NCI-H187 treated with DMSO at 0.1 percent for 48 hours (cell line): ENCODE measurements at places on chromosomes 5 and 9.

DNA sequence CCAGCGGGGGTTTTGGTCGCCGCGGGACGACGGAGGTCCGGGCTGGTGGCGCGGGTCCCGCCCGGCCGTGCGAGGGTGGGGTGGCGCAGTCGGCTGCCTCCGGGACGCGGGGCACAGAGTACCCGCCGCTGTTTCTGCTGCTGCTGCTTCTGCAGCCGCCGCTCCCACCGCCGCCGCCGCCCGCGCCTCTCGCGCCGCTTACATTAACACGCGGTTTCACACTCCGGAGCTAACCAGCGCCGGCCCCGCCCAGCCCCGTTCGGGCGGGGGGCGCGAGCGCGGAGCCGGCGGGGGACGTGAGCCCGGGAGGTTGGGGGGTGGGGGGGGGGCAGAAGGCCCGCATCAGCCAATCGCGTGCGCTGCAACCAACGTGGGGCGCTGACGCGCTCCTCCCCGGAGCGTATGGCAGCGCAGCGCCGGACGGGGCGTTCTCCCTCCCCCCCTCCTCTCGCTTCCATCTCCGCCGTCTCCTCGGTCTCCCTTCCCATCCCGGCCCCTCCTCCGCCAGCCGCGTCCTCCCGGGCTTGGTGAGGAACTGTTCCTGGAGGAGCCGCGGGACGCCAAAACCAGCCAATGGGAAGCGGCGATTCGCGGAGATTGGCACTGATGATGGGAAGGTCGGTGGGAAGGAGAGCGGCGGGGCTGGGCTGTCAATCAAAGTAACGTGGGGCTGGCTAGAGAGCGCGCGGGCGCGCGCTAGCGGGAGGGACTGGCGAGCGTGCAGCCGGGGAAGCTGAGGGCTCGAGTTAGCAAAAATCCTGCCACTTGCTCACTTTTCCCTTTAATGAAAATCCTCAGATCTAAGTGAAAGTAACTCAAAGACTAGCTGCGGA lies at the start of gene TLE1:
Gene TLE1 (minus strand): TSS at position 205 of the 833 bp plus-strand sequence. CDS start 1,307 bp downstream, outside the sequence.
- DNase-seq: peak; percentile 81

DNA sequence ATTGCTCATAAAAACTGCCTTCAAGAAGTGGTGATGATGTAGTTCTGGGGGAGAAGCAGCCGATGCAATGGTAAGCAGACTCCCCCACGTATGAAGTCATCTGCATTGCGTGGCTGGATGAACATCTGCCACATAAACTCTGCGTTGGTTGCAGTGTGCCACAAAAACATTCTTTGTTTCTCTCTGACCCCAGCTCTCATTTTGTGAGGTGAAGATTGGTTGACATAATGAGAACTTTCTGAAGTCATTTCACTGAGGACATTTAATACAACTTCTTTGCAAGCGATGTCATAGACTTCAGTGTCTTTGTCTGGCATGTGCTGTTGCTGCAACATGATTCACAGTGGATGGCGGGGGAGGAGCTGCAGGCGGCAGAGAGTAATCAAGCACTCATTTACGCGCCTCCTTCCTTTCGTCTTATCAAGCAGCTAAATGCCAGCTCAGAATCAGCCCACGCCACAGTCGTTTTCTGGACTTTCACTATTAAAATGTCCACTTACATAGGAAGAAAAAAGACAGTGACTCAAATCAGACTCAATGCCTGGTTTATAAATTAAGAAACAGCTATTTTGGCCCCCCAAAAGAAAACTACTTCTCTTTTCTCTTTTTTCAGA lies 91.5 kb upstream of the NFIL3 start:
- no peak for DNase-seq

- DNase-seq: no peak
Observed at GRCh38 chr5:7763621-7764072, 87.3 kb downstream of the CFAP90 start.

DNA sequence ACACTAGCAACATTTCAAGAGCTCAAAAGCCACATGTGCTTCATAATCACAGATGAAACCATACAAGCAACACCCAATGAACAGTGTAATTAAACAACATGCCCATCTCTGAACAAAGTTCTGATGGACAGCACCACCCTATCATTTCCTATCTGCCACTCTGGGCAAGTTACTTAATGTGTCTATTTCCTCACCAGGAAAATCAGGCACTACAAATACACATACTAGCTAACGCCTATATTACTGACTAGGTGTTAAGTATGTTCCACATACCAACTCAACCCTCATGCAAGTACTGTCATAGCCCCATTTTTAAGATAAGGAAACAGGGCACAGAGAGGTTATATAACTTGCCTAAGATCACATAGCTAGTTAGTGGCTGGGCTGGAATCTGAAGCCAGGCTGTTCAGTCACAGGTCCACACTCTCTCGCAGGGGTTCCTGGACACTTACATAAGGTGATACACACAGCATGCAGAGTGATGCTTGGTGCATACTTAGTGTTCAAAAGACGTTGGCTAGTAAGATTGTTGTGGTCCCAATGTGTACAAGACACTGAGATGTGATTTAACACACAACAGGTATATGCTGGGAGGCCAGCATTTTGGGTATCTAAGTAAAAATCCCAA lies 24.2 kb downstream of the CORO2A start:
- DNase-seq: no peak

- DNase-seq: no peak
Observed at GRCh38 chr9:116476935-116477381, 210.1 kb upstream of the TRIM32 start.

GRCh38 chr9:3674561-3674960 lies 148.8 kb upstream of the RFX3 start:
- DNase-seq: no peak

- DNase-seq: no peak
Observed at GRCh38 chr9:38671748-38672147, 48.2 kb downstream of the FAM240B start.

GRCh38 chr5:124438903-124439281 lies 307.5 kb downstream of the ZNF608 start:
- DNase-seq: no peak

DNA sequence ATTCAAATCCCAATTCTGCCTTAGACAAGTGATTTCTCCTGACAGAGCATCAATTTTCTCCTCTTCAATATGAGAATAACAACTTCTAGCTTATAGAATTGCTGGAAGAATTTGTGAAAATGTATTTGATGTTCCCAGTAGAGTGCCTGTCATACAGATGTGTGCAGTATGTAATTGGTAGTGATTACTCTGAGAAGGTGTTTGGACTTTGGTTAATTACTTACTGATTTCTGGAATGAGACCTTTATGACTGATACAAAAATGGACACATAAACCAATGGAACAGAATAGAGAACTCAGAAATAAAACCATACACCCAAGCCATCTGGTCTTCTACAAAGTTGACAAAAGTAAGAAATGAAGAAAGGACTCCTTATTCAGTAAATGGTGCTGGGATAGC lies 101.9 kb upstream of the TRIM32 start:
- DNase-seq: no peak

DNA sequence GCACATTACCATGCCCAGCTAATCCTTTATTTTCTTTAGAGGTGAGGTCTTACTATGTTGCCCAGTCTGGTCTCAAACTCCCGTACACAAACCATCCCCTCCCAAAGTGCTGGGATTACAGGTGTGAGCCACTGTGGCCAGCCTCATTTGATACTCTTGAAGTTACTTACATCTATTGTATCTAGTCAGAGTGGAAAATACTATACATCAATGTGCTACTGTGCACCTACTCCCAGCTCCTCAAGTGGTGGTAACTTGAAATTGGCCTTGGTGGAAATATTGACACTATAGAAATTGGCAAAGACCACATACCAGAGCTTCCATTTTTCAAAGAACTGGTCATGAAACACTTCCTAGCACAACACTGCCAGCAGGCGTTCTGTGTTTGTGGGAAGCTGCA lies 10.3 kb downstream of the GGTA1 start:
- DNase-seq: no peak

DNA sequence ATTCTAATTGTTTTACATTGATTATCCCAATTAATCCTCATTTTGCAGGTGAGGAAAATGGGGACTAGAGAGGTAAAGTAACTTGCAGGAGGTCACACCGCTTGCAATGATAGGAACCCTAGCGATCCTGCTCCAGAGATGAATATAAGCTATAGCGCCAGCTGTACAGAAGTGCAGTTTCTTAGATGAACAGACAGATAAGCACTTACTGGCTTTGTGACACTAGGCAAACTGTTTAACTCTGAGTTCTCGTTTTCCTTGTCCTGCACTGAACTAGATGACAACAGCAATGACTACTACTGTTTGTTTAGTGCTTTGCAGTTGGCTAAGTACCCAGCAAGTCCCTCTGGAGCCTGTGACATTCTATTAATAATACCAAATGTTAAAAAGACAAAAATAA lies 11.1 kb downstream of the LHX6 start:
- DNase-seq: no peak

- no peak for DNase-seq
Observed at GRCh38 chr5:112915831-112916230, 6.2 kb downstream of the REEP5 start.

DNA sequence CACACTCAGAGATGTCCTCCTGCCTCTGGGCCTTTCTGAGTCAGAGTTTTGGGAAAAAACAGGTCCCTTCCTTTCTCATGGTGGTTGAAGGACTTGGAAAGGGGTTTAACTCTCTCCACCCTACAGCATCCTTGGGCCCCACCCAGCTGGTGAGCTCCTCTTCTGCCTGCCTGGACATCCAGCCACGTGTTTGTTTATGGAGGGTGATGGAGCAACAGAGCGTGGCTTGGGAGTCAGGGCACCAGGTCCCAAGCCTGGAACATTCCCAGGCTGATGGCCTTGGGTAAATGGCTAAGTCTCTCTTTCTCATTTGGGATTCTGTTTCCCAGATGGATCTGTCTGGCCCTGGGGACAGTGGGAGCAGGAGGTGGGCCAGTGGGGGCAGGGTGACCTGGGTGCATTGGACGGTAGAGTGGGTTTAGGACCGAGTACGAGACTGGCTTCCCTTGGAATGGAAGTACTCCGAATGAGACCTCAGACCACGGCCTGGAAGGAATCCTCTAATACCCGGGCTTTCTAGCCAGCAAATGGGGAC lies 141.1 kb upstream of the IRX2 start:
- DNase-seq: no peak

- DNase-seq: no peak
Observed at GRCh38 chr5:160929360-160929759, 77.3 kb upstream of the ATP10B start.

- DNase-seq: no peak
Observed at GRCh38 chr5:109693535-109694400, 4.0 kb downstream of the MAN2A1 start.

- no peak for DNase-seq
Observed at GRCh38 chr9:94639061-94639998, at the start of gene FBP1. TSS of gene FBP1 (minus strand) at chr9:94639518. CDS start at chr9:94639310, 208 bp downstream.

- DNase-seq: no peak
Observed at GRCh38 chr9:30293231-30293630, 2091.2 kb upstream of the ACO1 start.

DNA sequence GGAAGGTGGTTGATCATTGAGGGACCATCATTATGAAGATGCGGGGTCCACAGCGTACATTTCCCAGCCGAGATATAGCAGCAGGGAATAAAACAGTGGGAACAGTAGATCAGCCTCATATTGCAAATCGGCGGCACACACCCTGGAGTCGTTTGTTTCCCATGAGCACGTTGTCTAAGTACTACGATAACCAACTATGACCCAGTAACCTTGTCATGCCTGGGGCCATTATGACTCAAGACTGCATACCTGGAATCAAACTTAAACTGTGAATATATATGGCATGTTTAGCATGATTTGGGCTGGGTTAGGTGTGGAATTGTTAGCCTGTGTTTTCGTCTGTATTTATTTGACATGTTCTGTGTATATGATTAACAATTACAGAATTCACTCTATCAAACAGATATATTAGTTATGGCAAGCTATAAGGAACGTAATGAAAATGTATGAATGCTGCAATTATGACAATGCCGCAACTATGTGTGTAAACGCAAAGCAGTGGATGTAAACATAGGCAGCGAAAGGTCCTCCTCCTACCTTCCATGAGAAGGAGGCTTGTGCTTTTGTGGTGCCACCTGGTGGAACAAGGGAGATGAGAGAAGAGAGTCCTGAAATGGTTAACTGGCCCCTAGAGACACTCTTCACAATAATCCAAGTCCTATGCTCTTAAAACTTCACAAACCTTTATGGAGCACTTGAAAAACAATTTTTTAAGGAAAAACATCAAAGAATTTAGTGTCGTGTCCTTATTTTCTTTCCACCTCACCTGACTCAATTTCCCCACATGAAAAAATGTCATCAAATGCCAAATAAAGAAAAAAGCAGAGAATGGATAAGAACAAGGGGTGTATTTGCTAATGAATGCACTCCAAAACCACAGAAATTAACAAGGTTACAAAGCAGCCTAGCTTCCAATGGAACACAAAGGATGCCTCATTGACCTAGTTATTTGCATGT lies 47.1 kb downstream of the SEMA5A start:
- no peak for DNase-seq

DNA sequence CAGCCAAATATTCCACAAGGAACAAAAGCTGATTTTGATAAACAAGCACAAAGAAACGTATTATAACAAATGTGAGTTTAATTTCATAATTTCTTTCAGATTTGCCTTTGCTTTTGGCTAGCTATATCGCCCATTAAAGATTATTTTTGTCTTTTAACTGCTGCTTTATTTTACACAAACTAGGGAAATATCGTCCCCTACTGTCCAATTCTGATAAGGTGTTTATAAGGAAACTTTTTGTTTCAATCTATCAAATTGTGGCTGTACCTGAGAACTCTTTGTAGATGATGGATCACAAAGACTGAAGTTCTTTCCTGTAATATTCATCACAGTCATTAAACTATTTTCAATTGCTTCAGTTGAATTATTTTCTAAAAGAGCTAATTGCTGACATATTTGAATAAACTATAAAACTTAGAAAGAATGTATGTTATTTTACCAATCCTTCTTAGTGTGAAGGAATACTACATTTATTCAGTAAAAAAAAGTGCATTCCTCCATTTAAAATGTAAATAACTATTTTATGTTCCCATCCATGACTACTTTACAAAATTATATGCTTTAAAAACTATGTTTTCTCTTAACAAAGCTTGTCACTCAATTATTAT lies 431.3 kb upstream of the ITGA1 start:
- peak; percentile 62 for DNase-seq

- no peak for DNase-seq
Observed at GRCh38 chr5:160311491-160312133, 752 bp downstream of the CCNJL start.

DNA sequence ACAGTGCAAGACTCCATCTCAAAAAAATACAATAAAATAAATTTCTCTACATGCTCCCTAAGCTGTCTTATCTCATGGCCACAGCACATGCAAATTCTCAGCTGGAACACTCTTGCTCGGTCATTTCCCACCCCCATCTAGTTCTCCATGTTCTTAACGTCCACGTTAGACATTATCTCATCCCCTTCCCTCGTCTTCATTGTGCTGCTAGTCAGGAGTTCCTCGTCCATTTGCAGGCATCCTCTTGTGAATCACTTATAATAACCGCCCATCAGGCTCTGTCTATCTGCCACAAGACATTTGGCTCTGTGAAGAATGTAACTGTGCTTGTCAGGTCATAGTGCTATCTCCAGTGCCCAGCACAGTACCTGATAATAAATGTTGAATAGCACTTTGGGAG lies 32.9 kb upstream of the GOLGA1 start:
- no peak for DNase-seq

GRCh38 chr5:148186248-148187003 lies 16.4 kb upstream of the SPINK6 start:
- DNase-seq: no peak
